B cell (primary cell): ENCODE measurements at places on chromosomes 7 and 10. TPM values are rescaled to one million over a fixed set of nuclear protein-coding genes. Genes with fewer than 3 reads are reported as not detected.

DNA sequence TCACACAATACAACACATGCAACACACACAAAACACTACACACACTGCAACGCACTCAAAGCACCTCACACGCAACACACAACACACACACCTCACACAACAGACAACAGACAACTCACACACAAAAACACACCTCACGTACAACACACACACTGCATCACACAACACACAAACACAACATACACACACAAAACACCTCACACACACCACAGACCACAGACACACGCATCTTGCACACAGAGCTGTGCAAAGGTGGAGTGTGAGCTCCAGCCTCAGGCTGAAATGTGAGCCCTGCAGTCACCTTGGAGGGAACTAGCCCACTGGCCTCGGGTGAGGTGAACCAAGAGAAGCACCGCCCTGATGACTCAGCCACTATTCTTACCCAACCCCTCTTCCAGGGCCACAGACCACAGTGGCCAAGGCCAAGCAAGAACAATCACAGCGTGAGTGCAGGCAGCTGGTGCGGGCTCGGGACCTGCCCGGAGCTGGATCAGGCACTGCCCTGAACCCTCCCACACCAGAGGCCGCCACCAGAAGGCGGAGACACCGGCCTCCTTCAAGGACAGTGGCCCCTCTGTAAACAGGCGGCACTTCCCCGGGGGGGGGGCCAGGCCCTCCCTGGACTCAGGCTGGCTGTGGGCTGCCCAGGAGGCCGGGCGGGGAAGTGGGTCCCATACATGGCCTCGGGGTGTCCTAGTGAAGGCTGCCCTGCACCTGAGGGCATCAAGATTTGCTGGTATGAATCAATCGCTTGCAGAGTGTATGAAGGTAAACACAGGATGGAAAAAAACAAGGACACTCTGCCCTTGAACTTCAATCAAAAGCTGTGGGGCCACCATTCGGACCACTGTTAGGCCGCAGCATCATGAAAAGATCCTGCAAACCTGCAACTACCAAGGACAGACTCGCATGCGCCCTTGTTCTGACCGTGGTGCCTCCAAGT lies 106.7 kb downstream of the TNS3 start:
- DNase-seq: peak; percentile 40

GRCh38 chr10:61464461-61465170 lies 11.4 kb upstream of the TMEM26 start:
- no peak for DNase-seq

GRCh38 chr7:96300986-96301385 lies 20.9 kb downstream of the SLC25A13 start:
- no peak for DNase-seq

GRCh38 chr7:113805976-113806375 lies 112.8 kb downstream of the PPP1R3A start:
- no peak for DNase-seq

DNA sequence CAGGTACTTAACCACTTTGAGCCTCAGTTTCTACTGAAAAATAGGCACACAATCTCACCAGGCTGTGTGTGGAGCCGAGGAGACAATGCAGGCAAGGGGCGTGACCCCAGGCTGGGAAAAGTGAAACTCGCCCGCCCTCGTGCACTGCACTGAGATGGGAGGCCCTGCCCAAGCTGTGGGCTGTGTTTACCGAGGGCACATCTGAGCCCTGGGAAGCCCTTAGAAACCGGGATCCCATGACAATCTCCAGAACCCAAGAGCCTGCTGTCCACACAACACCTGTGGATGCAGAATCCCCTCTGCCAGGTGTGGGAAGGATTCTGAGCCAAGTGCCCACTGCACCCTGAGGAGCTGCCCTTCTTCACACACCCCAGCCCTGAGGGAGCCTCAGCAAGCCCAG lies 198.3 kb downstream of the GRID1 start:
- no peak for DNase-seq

DNA sequence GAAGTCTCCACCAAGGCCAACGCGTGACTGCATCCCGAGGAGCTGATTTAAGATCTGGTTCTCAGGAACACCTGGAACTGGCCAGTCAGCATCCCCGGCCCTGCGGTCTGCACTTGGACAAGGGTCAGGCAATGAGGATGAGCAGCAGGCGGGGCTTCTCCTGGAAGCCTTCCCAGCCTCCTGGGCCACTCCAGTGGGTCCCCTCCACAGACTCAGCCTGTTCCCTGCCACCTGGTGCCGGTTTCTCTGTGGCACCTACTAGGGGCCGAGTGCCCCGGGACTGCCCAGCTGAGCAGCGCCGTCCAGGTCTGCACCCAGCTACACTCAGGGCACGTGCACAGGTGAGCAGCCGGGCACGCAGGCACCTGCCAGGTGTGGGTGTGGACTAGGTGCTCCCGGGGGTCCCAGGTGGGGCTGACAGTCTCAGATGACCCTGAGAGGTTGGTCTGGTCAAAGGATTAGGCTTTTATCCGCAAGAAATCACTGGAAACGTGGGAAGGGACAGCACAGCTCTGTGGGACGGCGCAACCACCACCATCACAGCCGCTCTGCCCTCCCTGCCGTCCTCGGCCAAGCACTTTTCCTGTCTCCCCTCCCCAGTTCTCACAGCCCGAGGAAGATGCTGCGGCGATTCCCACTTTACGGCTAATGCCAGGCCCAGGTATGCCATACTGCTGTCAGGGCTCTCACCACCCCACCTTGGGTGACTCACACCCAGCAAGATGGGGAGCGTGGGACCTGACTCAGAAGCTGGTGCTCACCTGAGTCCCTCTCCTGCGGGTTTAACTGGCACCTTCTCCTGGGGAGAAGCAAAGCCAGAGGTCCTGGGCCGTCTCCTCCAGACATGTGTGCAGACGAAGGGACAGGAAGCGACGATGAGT lies 166.0 kb downstream of the RNF216 start:
- no peak for DNase-seq

- DNase-seq: no peak
Observed at GRCh38 chr7:7110706-7111105, 71.6 kb upstream of the C1GALT1 start.

GRCh38 chr10:126394948-126395347 lies 6.7 kb upstream of the ADAM12 start:
- no peak for DNase-seq

DNA sequence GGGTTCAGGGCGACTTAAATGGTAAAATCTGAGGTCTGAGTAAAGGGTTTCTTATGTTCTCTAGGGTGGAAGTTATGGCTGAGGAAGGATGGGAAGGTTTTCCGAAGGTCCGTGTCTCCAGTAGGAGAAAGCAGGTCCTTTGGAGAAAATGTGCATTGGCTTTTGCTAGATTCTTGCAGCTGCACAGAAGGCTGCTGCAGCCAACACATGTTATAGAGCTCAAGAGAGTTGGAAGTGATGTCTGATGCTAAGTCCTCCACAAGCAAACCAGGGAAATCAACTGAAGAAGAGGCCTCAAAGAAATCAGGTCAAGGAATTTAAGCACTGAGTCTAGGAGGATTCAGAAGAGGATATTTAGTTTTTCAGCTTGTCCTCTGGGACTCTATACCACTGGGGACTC lies 404.6 kb downstream of the LRMDA start:
- DNase-seq: no peak

- DNase-seq: no peak
Observed at GRCh38 chr10:8079126-8079525, 24.6 kb downstream of the GATA3 start.

DNA sequence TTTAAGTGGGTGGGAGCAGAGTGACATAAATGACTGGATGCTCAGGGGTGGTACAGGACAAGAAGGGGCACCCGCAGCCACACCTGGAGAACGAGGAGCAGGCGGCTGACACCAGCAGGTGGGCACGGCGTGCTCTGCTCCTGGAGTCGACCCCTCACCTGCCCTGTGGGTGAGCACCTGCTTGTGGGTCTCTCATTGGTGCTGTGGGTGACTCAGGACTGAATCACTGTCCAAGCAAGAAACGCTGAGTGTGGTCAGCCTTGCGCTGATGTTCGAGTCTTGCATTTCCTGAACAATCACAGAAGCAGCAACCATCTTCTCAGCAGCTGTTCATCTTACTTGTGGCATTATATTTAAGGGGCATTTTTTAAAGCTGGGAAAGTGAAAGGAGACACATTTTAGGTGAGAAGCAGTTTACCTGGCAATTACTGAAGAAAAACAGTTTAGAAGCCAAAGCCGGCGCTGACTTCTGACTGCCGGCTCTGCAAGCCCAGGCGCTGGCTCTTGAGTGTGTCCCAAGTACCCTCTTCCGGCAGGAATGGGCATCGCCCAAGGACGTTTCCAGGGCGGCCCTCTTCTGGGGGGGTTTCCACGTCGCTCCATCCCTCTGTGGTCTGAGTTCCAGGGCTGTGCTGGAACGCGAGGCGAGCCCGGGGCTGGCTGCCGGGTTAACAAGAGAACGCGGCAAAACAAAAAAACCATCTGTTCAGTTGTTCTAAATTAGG lies 145.2 kb upstream of the PFKP start:
- DNase-seq: no peak

The EPHA1 gene
- 0.12 and 0.49 TPM in 2 replicates for total RNA-seq

The CALML5 gene
- total RNA-seq: not detected in 2 replicates

The NPC1L1 gene
- not detected in 2 replicates for total RNA-seq

The NME8 gene
- not detected in 2 replicates for total RNA-seq

The VWDE gene
- total RNA-seq: not detected in 2 replicates
